ENCODE measurements at places on chromosomes 3 and 15. TPM values are rescaled to one million over a fixed set of nuclear protein-coding genes. Genes with fewer than 3 reads are reported as not detected.

- DNase-seq: no peak
Observed at GRCh38 chr3:168476360-168476980, 380.7 kb upstream of the GOLIM4 start.

DNA sequence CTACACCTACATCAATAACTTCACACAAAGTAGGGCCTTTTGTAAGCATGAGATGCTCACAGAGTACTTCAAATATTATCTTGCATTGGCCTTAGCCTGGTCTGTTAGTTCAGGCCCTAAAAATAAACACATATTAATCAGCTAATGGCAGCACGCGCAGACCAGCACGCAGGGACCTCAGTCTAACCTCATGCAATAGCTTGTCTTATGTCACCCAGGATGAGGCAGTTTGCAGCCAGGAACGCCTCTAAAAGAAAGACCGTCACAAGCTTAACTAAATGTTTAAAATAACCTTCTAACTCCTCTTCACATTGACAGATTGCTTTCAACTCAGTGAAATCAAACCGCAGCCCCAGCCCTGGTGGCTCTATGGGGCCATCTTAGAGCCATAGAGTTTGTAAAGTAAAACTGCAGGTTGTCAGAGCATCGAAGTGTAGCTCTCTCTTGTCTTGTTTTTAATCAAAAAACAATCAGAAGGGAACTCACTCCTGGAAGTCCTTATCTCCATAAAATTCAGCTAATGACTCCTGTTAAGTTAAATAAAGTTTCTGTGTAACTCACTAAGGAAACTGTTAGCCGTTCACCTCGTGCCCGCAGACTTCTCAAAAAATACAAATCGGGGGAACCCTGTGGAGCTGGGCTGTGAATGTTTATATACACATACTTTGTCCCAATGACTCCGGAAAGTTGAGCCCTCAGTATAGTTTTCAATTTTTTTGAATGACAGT lies 212.6 kb downstream of the CDIN1 start:
- DNase-seq: no peak

DNA sequence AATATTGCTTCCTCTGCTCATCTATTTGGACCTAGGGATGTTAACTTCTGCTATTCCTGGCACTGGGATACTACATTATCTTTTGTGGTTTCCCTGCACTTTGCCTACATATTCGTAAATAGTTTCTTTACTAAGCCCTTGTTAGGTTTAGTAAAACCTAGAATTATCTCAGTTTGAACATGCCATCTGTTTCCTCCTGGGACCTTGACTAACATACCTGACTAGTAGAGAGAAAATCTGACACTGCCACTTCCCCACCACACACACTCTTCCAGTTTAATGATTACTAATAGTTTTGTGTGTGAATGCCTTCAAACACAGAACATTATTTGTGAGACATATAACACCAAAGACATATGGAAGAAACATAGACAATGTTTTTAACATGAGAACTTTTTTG lies 28.2 kb upstream of the SOX2 start:
- DNase-seq: no peak

GRCh38 chr15:91290553-91290952 lies 190.5 kb downstream of the SV2B start:
- DNase-seq: no peak

DNA sequence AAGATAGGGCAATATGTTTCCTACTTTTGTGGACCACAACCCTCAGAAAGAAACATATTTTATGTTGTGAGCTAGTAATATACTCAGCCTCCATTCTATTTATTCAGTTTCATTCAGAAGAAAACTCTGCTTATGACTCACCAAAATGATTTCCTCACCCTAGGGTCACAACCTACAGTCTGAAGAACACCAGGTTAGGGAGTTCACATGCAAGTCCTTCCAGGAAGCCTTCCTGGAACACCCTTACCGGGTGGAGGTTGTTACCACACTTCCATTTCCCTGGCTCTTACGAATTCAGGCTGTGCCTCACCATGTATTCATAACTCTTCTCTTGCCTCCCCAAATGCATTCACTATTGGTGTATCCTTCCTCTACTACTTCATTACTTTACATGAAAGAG lies 228.0 kb upstream of the ADAMTS9 start:
- no peak for DNase-seq

Gene PLSCR2
- 1.5 TPM for polyA plus RNA-seq

Gene CSTA
- polyA plus RNA-seq: 0.62 TPM

Gene MITF
- polyA plus RNA-seq: 37.2 TPM

All from right renal pelvis (tissue), 4 donors.